Upper lobe of left lung (tissue), 6 donors: ENCODE measurements at places on chromosomes 3 and 15. TPM values are rescaled to one million over a fixed set of nuclear protein-coding genes. Genes with fewer than 3 reads are reported as not detected.

DNA sequence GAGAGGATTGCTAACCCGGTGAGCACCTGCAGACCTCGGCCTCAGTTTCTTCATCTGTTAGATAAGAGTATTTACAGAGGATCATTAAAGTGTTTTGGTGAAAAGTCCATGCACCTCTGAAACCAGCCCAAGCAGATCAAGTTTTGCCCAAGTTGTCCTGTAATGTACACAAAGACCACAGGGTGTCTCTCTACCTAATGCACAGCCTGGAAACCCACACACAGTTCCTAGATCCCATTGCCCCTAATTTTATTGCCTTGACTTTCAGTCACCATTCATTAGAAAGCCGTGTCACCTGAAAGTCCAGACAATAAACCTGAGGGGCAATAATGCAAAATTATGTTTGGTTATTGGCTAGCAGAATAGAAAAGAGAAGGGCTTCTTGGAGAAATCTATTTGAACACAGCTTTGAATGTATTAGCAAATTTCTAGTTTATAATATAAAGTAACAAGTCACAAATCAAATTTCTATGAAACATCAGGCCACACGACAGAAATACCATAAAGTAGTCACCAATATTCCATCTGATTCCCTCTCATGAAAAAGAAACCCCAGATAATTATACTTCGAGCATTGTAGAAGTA is 161.3 kb upstream of the SLC2A2 start:
- H3K4me3 ChIP-seq, result no peak overlapping the region
- no peaks in the 10 kb centered on the region for H3K4me1 ChIP-seq
- H3K36me3 ChIP-seq, result no peaks in the 10 kb centered on the region
- no peak for DNase-seq
- no peak overlapping the region for H3K27ac ChIP-seq

DNA sequence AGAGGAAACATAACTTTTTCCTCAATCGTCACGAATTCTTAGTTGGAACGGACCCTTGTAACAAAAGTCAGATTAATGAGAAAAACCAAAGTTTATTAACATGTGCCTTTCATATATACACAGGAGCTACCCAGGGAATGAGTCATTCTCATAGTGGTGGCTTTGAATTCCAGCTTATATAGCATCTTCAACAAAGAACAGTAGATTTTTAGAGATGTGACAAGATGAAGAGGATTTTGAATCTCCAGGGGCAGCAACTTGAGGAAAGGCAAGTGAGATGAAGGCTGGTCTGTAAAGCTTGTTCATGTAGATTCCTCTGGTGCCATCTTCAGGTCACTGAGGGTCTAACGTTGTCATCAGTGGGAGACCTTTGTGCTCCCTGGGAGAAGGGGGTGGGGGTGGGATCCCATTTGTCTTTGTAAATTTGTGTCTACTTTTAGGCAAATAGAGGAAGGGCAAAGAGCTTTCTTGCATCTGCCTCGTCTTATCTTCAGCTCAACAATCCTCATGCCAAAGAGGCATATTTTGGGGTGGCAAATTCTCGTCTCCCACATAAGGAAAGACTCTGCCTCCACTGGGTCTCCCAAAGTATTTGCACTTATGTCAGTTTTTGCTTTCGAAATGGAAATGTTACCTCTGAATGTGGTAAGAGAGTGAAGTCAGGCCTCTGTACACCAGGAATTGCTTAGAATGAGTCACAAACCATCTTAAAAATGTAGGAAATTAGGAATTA is 29.5 kb downstream of the CLEC3B start:
- H3K27me3 ChIP-seq, result no peaks in the 10 kb centered on the region
- H3K4me3 ChIP-seq, result no peak overlapping the region
- DNase-seq, result no peak

DNA sequence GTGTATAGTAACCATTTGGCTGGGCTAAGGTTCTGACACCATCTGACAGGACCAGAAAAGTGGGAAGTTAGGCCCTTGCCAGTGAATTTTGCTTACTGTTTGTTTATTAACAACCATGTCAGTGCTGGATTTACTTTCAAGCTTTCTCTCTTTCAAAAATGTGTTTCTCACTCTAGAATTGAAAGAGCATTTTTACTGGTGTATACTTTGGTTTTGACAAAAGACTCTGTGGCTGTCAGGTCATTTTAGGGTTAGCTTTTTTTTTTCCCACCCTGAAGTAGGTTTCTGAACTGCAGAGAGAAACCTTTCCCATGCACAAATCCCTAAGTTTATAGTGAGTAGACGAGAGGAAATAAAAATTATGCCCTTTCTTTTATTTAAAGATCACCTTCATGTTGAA is 230.0 kb upstream of the TBC1D5 start:
- no peaks in the 10 kb centered on the region for H3K27me3 ChIP-seq
- no peak for DNase-seq
- no peaks in the 10 kb centered on the region for H3K36me3 ChIP-seq
- H3K4me3 ChIP-seq, result no peak overlapping the region

ARPC4 gene
- total RNA-seq, result 163 TPM
